ENCODE measurements at places on chromosomes 16 and 17. TPM values are rescaled to one million over a fixed set of nuclear protein-coding genes. Genes with fewer than 3 reads are reported as not detected.

The CDK3 gene
- polyA plus RNA-seq: 0.71 TPM

The MYH2 gene
- not detected for polyA plus RNA-seq

The SAMD14 gene
- polyA plus RNA-seq: 0.15 TPM

The HSD11B2 gene
- not detected for polyA plus RNA-seq

The CDRT4 gene
- 0.50 TPM for polyA plus RNA-seq

The CENPV gene
- polyA plus RNA-seq: 17.3 TPM

The KRTAP4-5 gene
- polyA plus RNA-seq: not detected

The MMP2 gene
- polyA plus RNA-seq: not detected

The CBLN1 gene
- not detected for polyA plus RNA-seq

The BANP gene
- 37.3 TPM for polyA plus RNA-seq

The OSGIN1 gene
- 0.46 TPM for polyA plus RNA-seq

The GAS2L2 gene
- polyA plus RNA-seq: not detected

The G6PC1 gene
- not detected for polyA plus RNA-seq

The ITGAD gene
- not detected for polyA plus RNA-seq

The GSE1 gene
- 7.3 TPM for polyA plus RNA-seq

The ASGR2 gene
- polyA plus RNA-seq: 0.60 TPM

The ITGAL gene
- 51.9 TPM for polyA plus RNA-seq

Measured in IgD-negative memory B cell (primary cell).